Kidney tubule cell (primary cell): ENCODE measurements at places on chromosomes 7 and 10.

GRCh38 chr7:17421941-17422340 is 123.5 kb downstream of the AHR start:
- no peak for DNase-seq

GRCh38 chr7:107463139-107464078 is 6.4 kb upstream of the GPR22 start:
- DNase-seq: peak; percentile 74

DNA sequence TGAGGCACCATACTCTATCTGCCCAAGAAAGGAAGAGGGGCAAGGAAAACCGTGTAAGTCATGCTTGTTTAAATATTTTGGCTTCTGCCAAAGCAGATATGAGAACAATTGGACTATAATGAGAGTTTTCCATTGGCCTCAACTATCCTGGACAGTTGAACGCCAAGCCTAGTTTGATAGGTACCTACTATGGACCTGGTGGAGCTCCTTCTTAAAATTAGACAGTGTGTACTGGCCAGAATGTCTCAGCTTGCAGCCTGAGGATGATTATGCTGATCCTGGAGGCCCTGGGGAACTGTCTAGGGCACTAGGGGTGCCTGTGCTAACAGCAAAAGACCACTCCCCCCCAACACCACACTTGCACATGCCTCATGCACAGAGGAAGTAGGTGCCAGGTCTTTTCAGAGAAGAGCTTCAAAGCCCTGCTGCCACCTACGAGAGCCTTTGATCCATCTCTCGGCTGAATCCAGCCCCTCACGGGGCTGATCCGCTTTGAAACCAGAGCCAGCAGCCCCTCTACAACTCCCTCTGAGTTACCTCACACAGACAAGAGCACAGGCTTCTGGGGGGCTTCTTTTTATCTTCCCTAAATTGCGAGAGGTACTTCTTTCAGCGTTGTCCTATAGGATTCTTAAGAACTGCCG is 473.8 kb upstream of the GALNT17 start:
- no peak for DNase-seq

GRCh38 chr10:104300736-104301292 is 31.8 kb downstream of the GSTO2 start:
- peak; percentile 97 for DNase-seq

- no peak for DNase-seq
These were observed 11.8 kb downstream of the FOXP2 start for GRCh38 chr7:114426382-114426781.

DNA sequence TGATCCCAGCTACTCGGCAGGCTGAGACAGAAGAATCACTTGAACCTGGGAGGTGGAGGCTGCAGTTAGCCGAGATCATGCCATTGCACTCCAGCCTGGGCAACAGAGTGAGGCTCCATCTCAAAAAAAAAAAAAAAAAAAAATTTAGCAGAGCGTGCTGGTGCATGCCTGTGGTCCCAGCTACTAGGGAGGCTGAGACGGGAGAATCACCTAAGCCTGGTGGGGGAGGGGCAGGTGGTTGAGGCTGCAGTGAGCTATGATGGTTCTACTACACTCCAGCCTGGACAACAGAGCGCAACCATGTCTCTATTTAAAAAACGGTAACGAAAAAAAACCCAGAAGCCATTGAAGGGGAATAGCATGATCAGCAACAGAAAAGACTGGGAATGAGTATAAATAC is 89.9 kb downstream of the ARHGAP12 start:
- DNase-seq: no peak

DNA sequence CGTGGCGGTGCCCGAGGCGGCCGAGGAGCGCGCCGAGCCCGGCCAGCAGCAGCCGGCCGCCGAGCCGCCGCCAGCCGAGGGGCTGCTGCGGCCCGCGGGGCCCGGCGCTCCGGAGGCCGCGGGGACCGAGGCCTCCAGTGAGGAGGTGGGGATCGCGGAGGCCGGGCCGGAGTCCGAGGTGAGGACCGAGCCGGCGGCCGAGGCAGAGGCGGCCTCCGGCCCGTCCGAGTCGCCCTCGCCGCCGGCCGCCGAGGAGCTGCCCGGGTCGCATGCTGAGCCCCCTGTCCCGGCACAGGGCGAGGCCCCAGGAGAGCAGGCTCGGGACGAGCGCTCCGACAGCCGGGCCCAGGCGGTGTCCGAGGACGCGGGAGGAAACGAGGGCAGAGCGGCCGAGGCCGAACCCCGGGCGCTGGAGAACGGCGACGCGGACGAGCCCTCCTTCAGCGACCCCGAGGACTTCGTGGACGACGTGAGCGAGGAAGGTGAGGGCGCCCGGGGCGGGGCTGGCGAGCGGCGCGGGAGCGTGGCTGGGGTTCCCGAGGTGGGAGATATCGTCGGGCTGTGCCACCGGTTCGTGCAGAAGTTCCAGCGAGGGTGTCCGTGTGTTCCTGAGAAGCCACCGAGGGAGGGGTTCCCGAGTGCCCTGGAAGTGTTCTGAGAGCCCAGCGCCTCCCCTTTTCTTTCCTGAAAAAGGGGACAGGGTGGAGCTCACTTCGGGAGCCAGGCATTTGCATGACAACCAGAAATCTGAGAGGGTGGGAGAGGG is 495 bp downstream of the EIF3B start:
- peak; percentile 22 for DNase-seq

GRCh38 chr10:4586776-4587175 is 239.2 kb upstream of the AKR1E2 start:
- peak; percentile 67 for DNase-seq

- DNase-seq: no peak
These were observed 21.7 kb upstream of the RET start for GRCh38 chr10:43055217-43055616.

GRCh38 chr10:110772454-110773025 is 99.2 kb upstream of the PDCD4 start:
- DNase-seq: no peak

GRCh38 chr10:113982296-113982695 is 61.4 kb upstream of the ADRB1 start:
- no peak for DNase-seq

DNA sequence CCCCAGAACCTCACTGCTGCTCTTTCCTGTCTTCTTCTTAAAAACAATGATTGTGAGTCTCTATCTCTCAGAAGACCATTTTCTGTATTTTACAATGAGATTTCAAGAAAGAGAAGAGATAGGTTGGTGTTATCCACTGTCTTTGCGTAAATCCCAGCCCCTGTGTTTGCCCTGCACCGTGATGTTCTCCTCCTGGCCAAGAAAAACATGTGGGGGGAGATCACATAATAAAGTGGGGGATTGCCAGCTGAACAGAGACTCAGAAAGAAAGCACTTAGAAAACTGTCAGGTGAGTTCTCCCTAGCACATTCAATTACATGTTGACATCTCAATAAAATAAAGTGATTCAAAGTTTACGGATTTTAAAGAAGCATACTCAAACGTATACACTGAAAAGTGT is 105.0 kb upstream of the PITRM1 start:
- DNase-seq: no peak

- DNase-seq: peak; percentile 72
These were observed 58.9 kb downstream of the FRMPD2 start for GRCh38 chr10:48215486-48216203.

DNA sequence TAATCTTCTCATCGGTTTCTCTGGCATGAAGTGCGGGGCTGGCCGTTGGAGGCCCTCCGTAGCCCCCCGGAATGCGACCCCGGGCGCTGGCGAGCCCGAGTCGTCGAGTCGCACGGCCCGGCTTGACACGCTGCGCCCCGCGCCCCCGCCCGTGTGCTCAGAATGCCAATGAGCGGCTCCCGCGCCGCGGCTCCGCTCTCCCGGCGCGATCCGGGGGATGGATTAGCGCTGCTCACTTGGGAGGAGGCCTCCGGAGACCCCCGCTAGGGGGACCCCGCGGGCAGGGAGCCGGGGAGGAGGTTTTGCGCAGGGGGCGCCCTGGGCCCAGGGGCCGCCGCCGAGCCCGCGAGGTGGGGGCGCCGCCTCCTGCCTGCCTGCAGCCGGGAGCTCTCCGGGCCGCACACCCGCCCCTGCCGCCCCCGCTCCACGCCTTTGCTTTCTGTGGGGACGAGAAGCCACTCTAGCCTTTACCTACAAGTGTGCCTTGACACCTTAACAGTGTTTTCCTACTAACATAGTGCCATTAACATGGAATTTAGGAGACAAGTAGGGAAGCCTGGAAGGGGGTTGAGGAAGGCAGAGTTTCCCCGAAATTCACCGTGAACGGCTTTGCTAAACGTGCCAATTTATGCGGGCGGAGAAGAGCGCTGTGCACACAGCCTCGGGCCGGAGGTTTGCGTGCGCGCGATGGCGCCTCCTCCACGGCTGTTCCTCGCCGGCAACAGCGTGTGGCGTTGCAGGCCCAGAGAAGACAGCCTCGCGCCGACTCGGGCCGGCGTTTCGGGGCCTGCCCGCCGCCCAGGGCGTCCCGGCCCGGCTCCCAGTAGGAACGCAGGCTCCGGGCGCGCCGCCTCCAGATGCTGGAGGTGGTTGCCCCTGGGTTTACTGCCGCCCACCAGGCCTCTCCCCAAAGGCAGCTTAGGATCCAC is 7.1 kb downstream of the SHH start:
- peak; percentile 68 for DNase-seq

GRCh38 chr10:72392571-72392970 is 37.9 kb upstream of the DNAJB12 start:
- peak; percentile 53 for DNase-seq

- no peak for DNase-seq
These were observed 14.0 kb downstream of the ASNS start for GRCh38 chr7:97858221-97858620.

DNA sequence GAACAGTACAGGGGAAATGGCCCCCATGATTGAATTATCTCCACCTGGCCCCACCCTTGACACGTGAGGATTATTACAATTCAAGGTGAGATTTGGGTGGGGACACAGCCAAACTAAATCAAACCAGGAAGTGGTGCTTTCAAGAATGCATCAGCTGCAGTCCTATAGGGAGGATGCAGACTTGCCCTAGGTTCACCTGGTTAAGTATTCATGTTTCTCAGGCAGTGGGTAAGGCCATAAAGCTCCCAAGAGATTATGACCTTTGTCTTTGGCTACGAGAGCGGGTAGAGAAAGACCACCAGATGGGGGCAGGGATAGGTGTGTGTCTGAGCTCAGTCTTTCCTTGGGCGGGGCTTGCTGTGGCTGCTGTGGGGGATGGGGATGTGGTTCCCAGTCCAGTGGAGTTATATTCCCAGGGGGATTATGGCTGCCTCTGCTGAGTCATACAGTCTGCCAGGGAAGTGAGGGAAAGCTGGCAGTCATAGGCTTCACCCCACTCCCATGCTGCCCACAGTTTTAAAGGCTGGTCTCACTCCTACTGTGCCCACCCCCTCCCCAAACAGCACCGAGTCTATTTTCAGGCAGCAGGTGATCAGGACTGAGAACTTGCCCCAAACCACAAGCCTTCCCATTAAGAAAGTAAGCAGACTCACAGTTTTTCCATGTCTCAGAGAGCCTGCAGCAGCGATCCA is 8.4 kb upstream of the R3HCC1L start:
- no peak for DNase-seq

DNA sequence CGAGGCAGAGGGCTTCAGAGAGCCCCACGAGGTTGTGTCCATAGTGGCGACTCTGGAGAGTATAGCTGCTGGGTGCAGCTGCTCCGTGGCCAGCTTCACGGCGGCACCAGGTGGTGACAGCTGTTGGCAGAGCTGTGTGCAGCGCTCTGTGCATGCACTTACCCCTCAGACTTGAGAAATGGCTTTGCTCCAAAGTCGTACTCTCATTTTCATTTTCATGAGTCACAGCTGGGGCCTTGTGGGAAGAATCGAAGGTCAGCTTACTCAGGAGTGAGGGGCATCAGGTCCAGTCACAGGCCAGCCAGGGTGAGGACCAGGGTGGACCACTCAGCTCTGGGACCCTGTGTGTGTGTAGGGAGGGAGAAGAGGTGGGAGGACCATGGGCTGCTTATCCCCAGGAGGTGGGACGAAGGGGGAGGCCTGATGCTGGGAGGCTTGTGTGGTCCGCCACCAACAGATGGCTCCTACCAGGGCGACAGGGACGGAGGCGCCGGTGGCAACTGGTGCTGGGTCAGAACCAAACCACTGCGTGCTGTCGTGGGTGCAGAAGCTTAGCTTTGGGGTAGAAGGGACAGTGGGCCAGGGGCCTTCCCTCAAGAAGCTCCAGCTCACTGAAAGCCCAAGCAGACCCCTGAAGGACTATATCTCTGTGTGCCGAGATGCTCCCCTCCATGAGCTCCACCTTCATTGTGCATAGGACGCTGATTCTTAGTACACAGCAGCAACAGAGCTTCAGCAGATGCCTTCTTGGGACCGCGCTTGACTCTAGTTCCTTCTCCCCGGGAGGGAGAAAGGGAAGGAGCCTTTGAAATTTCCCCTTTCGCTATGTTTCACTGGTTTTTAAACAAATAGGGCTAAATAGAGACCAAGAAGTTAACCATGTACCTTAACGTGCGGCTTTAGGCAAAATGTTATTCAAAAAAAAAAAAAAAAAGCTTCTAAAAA is 225.0 kb downstream of the CELF2 start:
- peak; percentile 42 for DNase-seq

- no peak for DNase-seq
These were observed 936 bp downstream of the IGF2BP3 start for GRCh38 chr7:23469150-23469960.

DNA sequence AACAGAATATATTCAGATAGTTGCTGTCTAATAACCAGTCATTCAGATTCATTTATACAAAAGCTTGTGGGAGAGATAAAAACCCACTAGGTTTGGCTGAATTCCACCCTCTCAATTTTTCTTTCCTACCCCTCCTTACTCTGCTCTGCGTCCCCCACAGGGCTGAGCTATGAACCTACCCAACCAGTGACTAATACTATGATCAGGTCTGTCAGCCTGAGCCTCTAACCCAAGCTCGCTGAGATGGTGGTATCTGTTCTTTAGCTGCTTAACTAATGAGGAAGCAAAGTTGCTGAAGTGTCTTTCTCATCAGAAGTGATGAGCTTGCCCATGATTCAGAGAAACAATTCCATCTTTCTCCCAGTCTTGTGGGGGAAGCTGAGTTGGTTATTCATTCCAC is 248.7 kb upstream of the GPR26 start:
- no peak for DNase-seq

- peak; percentile 16 for DNase-seq
These were observed 258.3 kb downstream of the GATA3 start for GRCh38 chr10:8312781-8313180.

DNA sequence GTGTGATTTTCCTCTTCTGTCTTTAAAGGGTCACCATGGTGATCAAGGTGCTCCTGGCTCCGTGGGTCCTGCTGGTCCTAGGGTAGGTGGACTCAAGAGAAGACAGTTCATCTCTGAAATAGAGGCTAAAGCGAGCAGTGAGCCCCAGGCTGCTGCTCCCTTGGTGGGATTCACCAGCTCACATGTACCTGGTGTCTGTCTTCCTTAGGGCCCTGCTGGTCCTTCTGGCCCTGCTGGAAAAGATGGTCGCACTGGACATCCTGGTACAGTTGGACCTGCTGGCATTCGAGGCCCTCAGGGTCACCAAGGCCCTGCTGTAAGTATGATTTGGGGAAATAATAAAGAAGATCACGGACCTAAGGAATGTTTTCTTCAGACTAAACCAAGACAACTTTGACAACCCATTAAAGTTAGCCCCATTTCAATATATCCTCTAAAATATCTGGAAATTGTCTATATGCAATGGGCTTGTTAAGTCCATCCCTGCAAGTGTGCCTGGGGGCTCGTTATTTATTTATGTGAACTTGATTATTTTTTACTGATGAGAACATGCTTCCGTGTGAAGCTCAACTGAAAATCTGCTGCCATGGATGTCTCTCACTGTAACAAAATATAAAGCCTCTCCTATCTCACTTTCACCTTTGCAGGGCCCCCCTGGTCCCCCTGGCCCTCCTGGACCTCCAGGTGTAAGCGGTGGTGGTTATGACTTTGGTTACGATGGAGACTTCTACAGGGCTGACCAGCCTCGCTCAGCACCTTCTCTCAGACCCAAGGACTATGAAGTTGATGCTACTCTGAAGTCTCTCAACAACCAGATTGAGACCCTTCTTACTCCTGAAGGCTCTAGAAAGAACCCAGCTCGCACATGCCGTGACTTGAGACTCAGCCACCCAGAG is 32.5 kb downstream of the COL1A2 start:
- DNase-seq: no peak
